HuH-7.5 (cell line): ENCODE measurements at places on chromosomes 16 and 17.

DNA sequence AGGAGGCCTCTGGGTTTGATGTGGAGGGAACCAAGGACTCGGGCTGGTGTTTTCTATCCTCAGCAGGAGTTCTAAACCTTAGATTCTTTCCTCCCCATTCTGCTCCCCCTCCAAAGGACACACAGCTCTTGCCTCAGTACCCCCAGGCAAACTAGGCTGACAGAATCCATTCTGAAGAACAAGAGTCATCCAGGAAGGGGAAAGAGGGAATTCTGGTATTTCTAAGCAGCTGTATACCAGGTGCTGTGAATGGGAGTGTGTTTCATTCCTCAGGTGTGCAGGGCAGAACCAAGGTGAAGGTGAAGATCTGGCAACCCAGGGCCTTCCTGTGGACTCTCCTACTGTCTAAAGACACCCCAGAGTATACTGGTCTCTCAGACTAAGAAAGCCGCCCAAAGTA is 4.1 kb downstream of the INPP5K start:
- no peak for DNase-seq

DNA sequence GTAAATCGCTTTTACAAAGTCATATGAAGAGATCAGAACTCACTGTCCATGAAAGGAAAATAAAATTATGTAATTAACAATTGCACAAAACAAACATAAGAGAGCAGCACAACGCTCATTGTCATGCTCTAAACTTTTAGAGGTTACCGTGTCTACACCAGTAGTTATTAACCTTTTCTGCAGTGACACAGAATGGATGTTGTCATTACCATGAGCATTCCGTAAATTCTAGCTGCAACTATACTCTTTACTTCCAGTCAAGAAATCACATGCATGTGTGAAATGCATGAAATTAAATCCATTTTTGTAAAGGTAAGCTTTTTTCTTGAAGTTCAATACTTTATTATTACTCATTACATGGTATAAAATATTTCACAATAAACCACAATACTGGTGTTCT is 38.2 kb downstream of the USP32 start:
- DNase-seq = no peak

GRCh38 chr16:48556913-48557351 is 53.0 kb downstream of the N4BP1 start:
- DNase-seq = no peak

- no peak for DNase-seq
Observed at GRCh38 chr17:44492706-44493272, 10.4 kb downstream of the GPATCH8 start.

DNA sequence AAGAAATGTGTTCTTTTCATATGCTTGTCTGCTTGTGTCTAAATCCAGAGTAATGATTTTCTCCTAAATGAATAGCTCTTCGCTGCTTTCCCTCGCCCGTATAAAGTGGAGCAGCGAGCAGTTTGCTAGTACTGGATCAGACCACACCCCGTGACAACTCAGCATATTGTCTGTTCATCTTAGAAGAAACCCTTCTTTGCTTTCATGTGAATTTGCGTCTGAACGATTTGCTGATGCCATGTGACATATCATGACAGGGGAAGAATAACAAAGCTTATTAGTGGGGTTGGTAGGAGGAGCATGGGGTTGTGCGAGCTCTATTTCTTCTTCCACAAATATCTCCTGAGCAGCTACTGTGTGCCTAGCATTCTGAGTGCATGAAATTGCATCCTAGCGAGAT is 44.1 kb upstream of the CACNG4 start:
- DNase-seq = no peak

DNA sequence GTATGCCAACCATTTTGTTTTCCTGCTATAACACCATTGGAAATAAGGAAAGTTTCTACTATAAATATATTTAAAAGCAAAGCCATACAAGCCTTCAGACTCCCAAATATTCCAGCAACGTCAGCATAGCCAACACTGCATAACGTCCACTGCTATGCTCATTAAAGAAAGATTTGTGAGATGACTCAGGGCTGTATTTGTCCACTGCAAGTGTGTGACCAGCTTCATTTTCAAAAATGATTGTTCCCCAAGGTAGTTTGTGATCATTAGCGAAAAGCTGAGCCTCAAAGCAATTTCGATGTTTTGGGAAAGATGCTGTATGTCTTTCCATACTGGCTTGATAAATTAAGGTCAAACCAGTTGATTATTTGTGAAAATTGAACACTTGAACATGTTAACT is 14.9 kb upstream of the CCDC182 start:
- no peak for DNase-seq

DNA sequence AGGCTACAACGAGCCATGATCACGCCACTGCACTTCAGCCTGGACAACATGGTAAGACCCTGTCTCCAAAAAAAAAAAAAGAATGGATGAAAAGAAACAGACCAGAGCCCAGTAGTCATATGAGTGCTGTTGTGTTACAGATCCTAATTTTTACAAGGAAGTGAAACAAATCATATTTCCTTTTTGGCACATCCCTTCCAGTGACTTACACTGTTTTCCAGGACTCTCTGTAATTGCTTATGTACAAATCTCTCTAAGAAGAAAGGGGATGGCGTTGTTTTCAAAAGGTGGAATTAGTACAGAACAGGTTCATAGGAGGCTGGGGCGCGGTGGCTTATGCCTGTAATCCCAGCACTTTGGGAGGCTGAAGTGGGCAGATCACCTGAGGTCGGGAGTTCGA is 19.8 kb upstream of the ZNF594 start:
- no peak for DNase-seq

DNA sequence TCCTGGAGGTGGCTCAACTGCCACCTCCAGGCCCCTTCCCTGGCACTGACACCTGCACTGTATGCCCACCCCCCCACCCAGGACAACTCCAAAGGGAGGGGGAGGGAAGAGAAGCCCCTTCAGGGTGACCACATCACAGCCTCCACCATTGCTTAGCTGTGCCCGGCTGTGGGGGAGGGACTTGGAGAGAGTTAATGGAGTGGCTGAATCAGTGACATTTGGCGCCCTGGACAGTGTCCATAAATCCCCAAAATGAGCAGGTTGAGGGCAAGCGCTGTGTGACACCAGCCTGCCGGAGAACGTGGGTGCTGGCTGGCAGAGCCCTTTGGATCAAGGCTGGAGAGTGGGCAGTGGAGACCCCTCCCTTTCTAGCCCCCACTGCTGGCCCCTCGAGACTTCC is 883 bp downstream of the USH1G start:
- DNase-seq = no peak

DNA sequence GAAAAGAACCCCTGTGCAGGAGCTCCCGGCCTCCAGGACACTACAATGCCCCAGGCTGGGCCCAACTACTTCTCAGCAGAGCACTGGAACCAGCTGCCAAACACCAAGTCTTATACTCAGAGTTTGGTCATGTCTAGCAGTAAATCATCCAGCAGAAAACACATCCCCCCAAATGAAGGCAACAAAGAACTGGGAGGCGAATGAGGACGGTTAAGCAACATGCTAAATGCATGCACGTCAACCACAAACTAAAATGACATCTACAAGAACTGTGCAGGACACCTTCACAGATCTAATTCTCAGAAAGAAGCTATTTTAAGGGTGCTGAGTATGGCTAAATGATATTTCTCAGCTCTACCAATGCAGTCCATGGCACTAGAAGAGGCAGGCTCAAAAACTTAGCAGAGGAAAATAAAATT is 7.6 kb upstream of the IRX5 start:
- no peak for DNase-seq

GRCh38 chr16:831571-832413 is 31.3 kb upstream of the GNG13 start:
- no peak for DNase-seq

DNA sequence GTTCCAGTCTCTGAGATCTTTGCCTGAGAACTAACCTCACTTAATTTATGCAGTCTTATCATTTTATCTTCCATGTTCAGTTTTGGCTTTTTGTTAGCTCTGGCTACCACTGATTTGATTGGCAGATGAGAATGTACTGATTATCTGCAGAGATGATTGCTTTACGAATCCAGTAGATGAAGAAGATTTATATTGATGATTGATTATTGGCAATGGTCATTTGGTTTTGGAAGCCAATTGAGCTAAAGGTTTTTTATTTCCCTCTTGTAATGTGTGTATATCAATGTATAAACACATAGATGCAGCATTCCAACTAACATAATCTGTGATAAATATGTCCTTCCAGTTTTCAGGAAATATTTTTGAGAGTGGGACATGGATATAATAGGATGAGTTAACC is 763.6 kb downstream of the CDH11 start:
- no peak for DNase-seq

DNA sequence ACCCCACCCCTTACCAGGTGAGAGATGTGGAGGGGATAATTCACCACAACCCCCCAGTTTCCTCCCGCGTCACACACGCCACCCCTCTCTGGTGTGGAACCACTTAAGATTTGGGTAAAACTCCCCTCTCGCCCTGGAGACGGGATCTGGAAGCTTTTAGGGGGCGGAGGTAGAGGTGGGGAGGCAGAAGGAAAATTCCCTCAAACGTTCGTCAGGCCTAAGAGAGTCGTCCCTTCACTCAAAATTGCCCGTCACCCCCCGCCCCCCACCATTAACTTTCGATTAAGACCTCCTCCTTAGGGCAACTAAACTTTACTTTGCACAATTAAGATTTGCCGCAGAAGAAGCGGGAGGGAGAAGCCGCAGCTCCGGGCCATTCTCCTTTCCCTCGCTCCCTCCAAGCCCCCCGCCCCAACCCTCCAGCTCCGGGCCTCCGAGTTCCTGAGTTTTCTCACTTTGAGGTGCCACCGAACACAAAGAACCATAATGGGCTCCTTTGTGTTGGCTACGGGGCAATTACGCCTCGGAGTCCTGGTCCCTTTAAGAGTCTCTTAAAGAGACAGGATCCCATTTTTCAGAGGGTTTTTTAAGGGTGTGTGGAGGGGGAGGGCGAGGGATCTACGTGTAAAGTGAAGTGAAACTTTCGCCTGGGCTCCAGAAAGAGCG is 985 bp upstream of the FZD2 start:
- DNase-seq = peak; percentile 83

DNA sequence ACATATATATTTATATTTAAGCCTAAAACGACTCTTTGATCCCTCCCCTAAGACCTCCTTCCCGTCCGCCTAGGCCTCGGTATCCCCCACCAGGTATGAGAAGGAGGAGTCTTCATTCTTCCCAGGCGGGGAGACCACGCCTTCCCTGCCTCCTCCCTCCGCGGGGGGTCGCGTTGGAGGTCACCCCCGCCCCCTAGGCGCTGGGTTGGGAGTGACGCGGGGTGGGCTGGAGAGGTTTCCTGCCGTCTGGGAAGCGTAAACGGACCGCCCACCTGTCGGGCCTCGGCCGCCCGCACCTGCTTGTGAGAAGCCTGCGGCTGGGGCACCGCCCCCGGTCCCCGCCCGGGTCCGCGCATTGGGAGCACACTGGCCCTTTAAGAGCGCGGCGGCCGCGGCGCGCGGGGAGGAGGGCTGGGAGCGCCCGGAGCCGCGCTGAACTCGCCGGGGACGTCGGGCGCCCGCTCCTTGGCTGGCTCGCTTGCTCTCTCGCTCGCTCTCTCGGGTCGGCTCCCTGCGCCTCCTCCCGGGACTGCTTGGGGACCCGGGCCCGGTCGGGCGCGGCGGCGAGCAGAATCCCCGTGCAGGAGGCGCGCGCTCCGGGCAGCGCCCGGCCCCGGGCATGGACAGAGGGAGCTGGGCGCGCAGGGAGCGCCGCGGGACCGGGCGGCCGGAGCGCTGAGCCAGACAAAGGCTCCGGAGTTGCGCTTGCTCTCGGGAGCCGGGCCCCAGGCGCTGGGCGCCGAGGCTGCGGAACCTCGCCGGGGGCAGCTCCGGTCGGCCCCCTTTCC is at the start of gene MMP15:
TSS of gene MMP15 (plus strand) at position 404 of the 788 bp plus-strand sequence. CDS start 597 bp downstream, outside the sequence.
- peak; percentile 72 for DNase-seq

DNA sequence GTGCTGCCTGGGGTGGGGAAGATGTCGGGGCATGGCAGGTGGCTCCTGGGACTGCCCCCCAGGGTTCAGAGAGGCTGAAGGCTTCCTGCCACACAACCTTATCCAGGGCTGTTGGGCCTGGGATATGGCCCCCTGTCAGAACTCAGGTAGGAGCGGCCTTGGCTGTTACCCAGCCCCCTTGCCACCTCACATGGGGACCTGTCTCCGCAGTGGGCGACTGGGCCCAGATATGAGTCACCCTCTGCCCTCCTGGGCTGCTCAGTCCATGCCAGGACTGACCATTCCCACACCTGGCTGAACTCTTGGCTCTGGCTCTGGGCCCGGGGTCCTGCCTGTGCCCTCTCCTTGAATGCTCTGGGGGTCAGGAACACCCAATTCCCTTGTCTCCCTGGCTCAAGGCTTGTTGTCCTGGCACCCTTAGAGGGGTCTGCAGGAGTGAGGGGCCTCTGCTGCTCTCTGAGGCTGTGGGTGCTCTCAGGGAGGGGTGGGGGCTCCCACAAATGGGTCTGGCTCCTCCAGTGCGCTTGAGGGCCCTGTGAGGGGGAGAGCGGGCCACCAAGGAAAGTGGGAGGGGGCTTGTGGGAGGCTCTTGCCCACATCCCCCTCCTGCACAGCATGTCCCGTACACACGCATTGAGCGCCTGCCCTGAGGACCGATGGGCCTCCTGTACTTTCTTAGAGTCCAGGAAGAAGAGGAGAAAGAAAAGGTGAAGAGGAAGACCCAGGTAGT is 36.0 kb downstream of the LGALS9 start:
- no peak for DNase-seq

DNA sequence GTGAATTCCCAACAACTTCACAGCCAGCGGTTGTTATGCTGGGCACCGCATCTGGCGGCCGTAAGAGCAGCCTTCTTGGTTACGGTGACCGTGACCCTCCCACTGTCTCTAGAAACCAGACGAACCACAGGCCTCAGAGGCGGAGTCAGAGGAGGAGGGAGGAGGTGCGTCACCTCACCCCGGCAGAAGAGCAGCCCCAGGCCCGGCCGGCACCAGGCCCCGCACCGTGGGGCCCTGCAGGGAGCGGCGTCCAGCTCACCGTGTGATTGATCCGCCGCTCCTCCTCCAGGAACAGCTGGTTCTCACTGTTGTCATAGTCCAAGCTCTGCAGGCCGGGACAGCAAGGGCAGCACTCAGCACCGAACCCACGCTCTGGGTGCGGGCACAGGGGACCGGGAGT is 13.7 kb downstream of the CLCN7 start:
- DNase-seq = no peak

DNA sequence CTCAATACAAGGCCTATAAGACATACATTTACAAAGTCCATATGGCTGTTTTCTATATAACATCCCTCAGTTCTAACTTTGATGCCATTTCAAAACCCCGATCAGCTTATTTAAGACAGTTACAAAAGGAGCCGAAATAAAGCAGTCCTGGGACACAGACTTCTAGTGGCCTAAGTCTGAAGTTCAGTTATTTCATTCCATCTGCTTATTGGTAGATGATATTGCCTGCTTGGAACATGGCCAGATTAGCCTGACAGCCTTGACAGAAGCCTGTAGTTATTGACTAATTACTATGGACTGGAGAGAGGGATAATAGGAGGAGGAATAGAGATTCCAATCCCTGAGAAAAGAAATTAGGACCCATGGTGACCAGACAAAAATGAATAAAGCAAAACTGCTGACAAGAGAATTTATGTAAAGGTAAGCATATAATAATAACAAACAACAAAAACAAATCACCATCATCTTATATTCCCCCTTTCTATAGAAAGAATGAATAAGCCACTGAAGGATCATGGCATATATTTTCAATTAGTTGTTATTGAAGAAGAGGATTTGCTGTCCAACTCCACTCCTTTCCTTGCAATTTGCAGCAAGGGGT is 206.3 kb upstream of the TOM1L1 start:
- DNase-seq = no peak

GRCh38 chr16:3369073-3369472 is 13.4 kb downstream of the OR2C1 start:
- DNase-seq = no peak

- peak; percentile 54 for DNase-seq
Observed at GRCh38 chr16:47142821-47143676, 696 bp downstream of the NETO2 start.

GRCh38 chr16:88948781-88949490 is 28.1 kb downstream of the CBFA2T3 start:
- DNase-seq = no peak
